Nephron progenitor cell (in vitro differentiated cells): ENCODE measurements at places on chromosomes 11 and 22.

DNA sequence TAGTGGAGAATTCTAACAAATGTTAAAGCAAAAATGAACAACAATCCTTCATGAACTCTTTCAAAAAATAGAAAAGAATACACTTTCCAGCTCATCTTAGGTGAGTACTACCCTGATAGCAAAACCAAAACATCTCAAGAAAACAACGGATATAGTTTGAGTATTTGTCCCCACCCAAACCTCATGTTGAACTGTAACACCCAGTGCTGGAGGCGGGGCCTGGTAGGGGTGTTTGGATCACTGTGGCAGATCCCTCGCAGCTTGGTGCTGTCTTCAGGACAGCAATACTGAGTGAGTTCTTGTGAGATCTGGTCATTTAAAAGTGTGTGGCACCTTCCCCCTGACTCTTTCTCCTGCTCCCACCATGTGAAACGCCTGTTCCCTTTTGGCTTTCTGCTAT lies 27.0 kb downstream of the NCAPD3 start:
- no peak for DNase-seq

DNA sequence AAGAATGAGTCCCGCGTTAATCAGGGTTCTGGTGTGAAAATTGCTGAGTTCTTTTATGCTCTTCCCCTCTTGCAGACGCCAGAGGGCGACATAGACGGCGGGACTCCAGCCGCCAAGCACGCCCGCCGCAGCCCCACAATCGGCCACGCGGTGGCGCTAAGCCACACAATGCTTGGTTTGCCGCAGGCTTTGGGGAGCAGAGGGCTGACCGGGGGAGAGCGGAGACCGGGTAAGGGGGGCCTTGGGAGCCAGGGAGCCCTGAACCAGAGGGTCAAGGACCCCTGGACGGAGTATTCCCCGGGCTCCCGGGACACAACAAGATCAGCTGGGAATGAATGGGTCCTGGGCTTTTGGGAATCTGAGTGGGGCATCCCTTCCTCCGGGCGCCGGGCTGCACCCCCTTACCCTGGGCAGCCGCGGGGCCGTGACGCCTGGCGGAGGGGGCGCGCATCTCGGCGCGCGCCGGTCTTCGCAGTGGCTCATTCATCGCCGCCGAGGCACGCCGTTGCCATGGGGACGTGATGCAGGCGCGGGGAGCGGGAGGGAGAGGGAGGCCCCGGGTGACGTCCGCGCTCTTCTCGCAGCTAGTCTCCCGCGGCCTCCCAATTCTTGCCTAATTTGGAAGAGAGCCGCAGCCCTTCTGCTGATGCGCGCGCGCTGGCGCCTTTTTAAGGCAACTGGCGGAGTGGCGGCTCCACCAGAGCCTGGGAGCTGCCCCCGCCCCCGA lies 12.2 kb upstream of the NPAS4 start:
- DNase-seq: peak; percentile 98

DNA sequence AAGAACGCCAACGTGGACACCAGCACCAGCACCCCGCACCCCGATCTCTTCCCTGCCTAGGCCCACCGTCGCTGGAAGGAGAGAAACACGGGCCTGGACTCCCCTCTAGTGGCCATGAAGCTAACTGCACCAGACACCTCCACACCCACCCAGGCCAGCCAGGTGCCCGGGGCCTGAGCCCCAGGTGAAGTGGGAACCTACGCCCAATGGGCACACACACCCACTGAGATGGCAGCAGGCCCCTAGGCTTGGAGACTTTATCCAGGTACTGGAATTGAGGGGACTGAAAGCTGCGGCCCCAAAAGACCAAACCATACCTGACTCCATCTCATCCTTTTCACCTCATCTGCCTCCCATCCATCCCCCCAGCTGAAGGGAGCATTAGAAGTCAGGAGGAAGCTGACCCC lies 81.0 kb downstream of the BUD13 start:
- DNase-seq: peak; percentile 74

DNA sequence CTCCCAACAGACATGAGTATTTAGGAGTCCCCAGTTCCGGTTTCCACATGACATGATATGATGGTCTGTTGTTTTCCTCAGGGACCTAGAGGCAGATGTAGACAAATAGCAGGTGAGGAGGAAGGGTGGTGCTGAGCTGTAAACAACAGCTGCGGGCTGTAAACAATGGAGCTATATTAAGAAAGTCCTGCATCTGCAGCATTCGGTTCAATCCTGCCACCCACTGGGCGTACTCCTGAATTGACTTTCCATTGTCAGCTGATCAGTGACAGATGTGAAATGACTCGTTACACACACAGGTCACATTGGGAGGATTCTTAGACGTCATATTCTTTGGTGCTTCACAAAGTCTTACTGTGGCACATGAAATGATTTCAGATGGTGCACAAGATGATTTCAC lies 26.8 kb upstream of the RAG1 start:
- DNase-seq: no peak

GRCh38 chr11:70582886-70583641 lies 184.7 kb downstream of the CTTN start:
- DNase-seq: no peak

DNA sequence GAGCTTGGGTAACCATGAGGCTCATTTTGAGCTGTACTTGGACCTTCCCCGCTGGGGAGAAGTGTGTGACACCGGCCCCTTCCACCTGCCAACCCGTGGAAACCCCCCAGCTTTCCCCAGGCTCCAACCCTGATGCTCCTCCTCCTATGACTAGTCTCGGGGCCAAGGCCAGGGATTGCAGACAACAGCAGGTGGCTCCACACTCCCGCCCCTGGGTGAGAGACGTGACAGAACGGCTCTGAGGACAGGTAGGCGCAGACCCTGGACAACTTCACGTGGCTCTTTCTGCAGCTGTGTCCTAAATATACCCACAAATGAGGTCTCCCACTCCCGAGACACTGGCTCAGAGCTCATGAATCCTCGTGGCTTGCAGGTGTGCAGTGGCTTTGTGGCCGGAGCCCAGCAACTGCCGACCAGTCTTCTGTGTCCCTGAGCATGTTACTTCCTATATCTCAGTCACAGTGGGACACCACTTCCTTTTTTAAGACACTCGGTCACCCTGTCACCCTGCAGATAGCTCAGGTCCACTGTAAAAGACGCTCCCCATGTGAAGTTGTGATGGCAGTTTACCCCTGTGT lies 55.2 kb downstream of the NECTIN1 start:
- DNase-seq: no peak

DNA sequence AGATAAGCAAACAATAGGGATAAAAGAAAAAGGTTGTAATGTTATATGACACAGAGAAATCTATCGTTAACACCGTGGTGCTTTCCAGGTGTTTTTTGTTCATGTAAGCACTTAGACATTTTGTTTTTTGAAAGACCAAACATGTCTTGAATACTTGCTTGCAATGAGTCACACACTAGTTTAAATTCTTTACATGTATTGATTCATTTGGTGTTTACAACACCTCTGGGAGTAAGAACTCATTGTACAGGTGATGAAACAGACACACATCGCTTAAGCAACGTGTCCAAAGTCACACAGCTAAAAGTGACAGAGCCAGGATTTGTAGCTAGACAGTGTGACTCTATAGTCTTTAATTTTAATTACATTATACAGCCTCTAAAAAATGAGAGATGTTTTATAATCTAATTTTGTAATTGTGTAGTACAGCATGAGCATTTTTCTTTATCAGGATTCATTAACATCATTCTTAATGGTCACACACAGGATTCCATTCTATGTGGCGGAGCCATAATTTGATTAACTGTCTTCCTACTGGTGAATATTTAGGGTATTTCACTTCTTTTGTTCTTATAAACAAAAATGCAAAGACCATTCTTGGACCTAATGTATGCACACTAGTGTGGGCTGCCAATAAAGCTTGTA lies 148.8 kb downstream of the DBX1 start:
- DNase-seq: no peak

GRCh38 chr11:13949876-13950275 lies 12.6 kb upstream of the SPON1 start:
- DNase-seq: no peak

GRCh38 chr11:36146437-36146836 lies 142.8 kb downstream of the COMMD9 start:
- DNase-seq: no peak

DNA sequence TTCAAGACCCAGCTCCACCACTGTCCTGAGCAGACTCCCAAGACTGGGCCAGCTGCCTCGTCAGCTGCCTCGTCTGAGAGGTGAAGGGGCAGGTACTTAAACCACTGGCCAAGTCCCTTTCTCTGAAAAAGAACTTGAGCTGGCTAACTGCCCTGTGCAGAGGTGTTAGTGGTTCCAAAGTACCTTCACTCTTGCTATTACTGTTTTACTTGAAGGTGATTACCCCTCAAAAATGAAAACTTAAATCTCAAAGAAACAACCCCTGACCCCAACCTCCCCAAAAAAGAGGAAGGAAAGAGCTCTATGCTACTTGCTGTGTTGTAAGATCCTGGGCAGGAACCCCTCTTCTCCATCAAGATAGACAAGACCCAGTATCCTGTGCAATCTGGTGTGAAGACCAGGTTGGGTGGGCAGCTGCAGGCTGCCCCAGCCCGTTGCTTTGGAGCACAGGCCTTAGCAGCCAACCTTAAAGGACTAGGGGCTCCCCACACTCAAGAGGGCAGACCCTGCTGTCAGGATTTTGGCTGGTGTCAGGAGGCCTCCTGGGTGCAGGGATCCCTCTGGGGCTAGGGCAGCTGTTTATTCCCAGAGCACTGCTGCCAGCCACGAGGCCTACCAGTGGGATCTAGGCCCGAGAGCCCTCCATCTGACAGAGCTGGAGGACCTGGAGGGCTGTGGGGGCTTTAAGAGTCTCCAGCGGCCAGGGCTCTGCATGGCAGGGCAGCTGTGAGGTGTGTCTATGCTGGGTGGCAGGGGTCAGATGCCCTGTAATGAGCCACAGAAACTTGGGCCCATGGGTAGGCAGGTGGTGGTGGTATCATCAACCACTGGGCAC lies 13.0 kb downstream of the GUCD1 start:
- no peak for DNase-seq

- no peak for DNase-seq
Observed at GRCh38 chr11:72818971-72819370, 4.8 kb downstream of the ATG16L2 start.

- DNase-seq: peak; percentile 26
Observed at GRCh38 chr11:85826116-85826855, 15.3 kb upstream of the SYTL2 start.

DNA sequence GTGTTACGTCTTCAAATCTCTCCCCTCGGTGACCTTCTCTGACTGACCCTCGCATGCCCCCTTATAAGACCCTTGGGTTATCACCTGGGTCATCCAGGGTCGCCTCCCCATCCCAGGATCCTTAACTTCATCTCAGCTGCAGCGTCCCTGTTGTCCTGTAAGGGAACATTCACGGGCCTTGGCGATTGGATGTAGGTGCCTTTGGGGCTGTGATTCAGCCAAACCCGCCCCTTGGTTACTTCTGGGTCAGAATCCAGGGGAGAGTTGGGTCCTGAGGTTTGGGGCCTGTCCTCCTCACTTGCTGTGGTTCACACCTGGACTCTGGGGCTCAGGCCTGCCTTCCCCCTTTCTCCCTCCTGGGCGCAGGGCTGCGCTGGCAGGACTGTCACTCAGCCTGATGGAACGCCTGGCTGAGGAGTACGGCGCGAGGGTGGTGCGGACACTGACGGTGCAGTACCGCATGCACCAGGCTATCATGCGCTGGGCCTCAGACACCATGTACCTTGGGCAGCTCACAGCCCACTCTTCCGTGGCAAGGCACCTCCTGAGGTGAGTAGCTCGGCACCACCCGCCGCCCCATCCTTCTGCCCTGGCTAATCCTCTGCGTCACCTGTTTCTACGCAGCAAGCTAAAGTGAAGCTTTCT lies 29.4 kb downstream of the IGHMBP2 start:
- no peak for DNase-seq

DNA sequence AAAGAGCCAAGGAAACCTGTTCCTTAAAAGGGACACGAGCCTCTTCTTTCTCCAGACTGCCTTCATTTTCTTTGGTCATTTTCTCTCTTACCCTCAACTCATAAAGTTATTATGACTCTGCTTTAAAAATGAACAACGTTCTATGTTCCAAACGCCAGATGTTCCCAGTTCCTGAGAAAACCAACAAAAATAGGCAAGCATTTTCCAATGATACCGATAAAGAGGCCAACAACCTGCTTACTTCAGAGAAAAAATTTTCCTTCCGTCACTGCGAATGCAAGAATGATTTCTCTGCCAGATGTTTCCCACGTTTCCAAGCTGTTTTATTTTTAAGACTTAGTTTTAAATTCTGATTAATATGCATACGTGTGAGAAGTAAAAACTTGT lies 315 bp upstream of the TRPC6 start:
- no peak for DNase-seq

- DNase-seq: no peak
Observed at GRCh38 chr22:20918663-20919218, 1.5 kb downstream of the CRKL start.

GRCh38 chr11:107203656-107204055 lies 185.4 kb upstream of the GUCY1A2 start:
- no peak for DNase-seq

GRCh38 chr11:134497586-134497985 lies 85.5 kb upstream of the B3GAT1 start:
- no peak for DNase-seq

- no peak for DNase-seq
Observed at GRCh38 chr22:49382451-49382735, 445.3 kb downstream of the BRD1 start.

DNA sequence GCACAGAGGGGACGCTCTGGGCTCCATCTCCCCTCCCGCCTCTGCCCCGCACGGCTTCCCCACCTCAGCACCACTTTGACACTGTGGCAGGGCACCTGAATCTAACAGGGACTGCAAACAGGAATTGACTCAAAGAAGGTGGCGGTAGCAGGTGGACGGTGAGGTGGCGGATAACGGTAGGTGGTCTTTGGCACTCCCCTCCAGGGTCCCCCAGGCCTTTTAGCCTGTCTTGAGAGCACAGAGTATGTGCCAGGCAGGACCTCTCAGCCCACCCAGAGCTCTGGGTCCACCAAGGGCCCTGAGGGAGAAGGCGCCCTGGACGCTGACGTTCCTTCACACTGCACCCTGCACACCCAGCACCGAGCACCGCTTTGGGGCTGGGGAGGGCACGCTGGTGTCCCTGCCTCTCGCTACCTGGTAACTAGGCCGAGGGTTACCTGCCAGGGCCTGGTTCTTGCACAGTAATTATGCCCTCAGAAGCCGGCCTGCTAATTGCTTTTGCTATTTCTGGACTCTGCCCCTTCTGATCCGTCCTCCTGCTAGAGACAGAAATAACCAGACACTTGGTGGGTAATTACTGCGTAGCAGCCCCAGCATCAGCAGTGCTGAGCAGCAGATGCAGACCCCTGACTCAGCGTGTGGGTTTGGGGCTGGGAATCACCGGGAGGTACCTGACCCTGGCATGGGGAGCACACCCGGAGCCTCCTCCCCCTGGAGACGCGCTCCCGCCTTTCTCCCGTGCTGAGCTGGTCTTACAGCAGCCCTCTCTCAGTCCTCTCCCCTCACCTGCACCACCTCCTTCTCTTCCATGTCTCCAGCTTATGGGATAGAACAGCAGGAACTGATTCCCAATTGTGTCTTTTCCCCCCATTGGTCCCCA lies 103.3 kb upstream of the B3GAT1 start:
- no peak for DNase-seq
